ENCODE measurements at places on chromosomes 5 and 9.

DNA sequence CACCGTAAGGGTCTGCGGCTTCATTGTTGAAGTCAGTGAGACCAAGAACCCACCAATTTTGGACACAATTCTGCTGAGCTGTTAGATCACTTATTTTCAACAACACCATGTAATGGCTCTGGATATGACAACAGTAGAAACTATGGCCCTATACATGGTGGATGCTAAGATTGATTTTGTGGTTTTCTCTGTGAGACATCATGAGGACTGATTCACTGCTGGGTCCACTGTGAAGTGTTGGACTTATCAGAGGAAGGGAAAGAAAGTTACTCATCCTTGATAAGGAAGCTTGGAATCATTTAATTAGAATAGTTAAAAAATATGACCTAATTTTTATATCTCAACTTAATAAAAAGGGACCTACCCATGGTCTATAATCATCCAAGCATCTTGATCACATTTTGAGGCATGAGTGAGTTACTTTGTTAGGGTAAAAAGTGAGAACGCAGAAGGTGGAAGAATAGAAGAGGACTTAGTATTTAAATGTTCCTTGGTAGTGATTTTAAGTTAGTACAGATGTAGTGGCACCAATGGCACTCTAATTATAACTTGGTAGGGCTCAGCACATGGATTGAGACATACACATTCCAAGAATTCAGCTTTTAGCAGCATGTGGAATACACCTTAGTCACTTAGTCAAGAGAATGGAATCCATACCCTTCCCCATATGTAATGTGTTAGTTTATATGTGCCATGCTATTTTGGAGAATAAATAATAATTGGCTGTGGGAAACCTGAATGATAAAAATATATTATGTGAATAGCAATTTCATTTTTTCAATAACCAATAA is 123.5 kb upstream of the CD180 start:
- DNase-seq = no peak

DNA sequence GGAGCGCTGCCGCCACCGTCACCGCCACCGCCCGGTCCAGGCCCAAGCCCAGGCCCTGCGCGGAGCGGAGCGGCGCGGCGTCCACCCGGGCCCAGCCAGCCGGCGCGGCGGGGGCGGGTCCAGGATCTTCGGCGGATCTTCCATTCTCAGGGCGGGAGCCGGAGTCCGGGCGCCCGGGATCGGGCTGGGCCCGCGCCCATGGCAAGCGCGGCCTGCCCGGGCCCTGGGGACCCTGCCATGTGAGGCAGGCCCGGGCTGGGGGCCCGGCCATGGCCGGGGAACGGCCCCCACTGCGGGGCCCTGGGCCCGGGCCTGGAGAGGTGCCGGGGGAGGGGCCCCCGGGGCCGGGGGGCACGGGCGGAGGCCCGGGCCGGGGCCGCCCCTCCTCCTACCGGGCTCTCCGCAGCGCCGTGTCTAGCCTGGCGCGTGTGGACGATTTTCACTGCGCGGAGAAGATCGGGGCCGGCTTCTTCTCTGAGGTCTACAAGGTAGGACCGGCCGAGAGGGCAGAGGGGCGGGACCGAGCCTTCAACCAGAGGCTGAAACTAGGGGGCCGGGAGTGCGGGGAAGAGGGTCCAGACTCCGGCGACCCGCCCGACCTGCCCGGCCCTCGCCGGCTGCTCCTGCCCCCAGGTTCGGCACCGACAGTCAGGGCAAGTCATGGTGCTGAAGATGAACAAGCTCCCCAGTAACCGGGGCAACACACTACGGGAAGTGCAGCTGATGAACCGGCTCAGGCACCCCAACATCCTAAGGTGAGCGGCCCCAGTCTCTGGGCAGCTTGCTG is 482 bp downstream of the TESK1 start:
- no peak for DNase-seq

- DNase-seq = no peak
Observed at GRCh38 chr5:25029004-25029403, 384.2 kb upstream of the CDH10 start.

- no peak for DNase-seq
Observed at GRCh38 chr9:96062031-96062430, 186.5 kb downstream of the ERCC6L2 start.

DNA sequence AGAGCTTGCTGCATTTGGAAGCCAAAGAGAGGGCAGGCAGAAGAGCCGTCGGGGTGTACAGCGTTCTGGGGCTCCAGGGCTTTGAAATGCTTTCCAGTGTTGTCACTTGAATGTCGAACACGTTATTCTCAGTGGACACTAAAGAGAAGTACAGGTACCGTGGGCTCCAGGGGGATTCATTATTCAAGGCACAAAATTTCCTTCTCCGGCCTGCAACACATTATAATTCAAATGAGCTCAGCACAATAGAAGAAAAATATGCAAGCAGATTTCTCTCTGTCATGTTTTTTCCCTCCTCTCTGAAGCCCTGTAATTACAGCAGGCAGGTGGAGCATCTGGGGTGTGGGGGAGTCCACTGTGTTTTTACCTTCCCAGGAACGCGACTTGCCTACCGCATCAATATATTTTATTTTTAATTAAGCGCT is 293.1 kb downstream of the ZSWIM6 start:
- DNase-seq = no peak

All from activated naive CD4-positive, alpha-beta T cell (primary cell).